SW480 (cell line): ENCODE measurements at places on chromosomes 6 and 20.

DNA sequence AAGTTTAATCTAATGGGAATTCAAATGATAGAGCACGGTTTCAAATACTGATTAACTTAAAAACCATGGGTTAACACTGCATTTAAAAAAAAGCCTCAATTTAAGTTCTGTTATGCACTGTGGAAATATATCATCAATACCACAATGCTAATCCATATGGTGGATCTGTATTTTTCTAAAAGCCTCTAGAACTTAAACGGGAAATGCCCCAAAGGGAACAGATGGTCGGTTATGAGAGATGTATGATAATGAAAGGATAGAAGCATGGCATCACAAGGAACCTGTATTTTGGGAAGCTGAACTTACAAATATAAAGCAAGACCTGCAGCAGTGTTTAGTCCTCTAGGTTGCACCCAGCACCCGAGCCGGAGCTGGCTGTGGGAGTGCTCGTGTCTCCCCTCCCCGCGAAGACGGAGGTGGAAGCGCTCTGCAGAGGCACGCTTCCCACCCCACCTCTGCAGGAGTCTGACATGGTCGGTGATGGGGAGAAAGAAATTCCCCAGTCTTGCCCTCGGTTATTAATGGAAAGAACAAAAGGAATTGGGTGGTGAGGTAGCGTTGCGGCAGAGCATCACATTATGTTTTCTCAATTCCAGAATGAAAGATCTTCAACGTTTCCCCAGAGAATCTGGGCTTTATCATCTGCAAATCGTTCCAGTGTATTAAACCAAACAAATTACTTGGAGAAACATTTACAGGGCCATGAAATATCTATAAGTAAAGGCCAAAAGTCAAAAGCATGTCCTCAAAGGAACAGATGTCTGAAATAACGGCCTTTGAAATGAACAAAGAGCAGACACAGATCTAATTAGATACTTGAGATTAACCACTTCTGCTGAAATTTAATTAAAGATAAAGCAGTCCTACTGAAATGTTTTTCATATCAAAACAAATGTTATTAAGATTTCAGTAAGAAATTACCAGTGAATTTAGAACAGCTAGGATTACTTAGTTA is 103.1 kb upstream of the POPDC3 start:
- DNase-seq = no peak

GRCh38 chr6:165906736-165907135 is 243.7 kb upstream of the PDE10A start:
- DNase-seq = no peak

- DNase-seq = no peak
Measured at GRCh38 chr6:112563368-112563767, 216.2 kb downstream of the RFPL4B start.

DNA sequence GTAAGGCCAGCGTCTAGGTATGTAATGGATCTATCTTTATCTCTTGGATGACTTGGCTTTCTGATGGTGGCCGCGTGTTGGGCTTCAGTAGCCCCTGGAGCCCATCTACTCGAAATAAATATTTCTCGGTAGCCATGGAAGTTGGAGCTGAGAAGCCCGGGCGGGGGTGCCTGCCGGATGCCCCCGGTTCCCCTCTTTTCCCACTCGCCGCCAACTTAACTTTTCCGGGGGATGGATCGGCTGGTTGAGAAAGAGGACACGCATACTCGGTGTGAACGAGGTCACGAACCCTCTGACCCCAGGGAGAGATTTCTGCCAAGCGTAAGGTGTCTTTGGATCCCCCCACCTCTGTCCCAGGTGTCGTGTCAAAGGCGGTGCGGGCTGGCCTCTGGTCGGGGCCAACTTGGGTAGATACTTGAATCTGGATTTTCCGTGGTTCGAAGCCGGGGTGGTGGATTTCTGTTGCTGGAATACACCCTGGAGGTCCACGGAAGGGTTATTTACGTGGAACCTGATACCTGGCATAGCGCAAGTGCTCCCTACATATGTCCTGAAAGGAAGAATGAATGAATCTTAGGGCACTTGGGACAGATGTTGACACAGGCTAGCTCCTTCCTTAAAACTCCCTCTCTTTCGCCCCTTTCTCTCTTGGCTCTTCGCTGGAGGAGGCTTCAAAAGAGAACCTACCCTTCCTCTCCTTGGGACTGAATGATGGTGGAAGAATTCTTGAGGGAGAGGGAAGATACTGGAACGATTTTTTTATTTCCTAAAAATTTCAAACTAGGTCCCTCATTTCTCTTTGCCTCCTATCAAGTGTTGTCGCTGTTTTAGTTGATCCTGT is 996 bp downstream of the DOK5 start:
- DNase-seq = no peak

DNA sequence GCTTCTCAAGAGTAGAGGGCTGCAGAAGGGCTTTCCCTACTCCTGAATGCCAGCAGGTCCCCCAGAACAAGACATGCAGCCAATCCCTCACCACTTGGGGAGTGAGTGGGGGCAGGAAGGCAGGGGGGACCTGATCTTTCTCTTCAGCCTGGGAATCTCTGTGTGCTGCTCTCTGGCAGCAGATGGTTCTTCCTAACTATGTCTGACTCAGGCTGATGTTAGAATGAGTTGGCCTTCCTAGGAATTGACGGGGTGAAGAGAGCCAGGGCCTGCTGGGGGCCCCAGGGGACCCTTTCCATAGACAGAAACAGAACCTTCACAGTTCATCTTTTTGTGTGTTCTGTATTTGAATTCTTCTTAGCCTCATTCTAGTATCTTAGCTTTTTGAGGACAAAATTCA is 29.0 kb upstream of the TCP11 start:
- no peak for DNase-seq

- no peak for DNase-seq
Measured at GRCh38 chr6:73564578-73565345, 43.9 kb upstream of the EEF1A1 start.

- DNase-seq = peak; percentile 47
Measured at GRCh38 chr6:147154454-147154853, 49.8 kb upstream of the STXBP5 start.

GRCh38 chr6:118507636-118508035 is 40.5 kb upstream of the PLN start:
- DNase-seq = no peak

DNA sequence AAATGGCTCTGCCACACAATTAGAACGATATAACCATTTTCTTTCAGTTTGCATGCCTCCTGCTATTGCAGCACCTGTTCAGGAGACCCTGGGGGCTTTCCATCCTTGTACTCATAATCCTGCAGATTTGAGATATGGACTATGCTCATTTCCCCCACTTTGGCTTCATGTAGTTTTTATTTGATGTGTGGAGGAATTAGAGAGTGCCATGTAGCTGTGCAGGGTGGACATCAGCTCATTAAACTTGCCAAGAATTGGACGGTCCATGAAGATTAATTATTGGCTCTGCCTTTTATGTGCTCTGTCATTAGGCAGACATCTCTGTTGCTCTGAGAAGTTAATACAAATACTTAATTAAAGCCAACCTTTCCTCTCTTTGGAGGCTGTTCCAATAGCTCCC is 66.2 kb upstream of the CD83 start:
- DNase-seq = no peak

DNA sequence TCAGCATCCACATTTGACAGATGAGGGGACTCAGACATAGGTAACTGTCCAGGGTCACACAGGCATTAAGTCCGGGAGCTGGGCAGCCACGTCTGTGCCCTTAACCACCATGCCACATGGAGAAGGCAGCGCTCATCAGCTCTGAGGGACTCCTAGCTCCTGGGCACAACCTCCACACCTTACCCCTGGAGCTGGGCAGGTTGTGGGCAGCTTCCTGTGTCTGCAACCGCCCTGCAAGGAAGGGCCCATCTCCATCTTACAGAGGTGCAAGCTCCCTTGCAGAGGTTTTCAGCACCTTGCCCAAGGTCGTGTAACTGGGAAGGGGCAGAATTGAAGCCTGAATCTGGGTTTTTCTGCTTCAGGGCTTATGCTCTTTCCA is 7.9 kb downstream of the CCDC167 start:
- DNase-seq = no peak

DNA sequence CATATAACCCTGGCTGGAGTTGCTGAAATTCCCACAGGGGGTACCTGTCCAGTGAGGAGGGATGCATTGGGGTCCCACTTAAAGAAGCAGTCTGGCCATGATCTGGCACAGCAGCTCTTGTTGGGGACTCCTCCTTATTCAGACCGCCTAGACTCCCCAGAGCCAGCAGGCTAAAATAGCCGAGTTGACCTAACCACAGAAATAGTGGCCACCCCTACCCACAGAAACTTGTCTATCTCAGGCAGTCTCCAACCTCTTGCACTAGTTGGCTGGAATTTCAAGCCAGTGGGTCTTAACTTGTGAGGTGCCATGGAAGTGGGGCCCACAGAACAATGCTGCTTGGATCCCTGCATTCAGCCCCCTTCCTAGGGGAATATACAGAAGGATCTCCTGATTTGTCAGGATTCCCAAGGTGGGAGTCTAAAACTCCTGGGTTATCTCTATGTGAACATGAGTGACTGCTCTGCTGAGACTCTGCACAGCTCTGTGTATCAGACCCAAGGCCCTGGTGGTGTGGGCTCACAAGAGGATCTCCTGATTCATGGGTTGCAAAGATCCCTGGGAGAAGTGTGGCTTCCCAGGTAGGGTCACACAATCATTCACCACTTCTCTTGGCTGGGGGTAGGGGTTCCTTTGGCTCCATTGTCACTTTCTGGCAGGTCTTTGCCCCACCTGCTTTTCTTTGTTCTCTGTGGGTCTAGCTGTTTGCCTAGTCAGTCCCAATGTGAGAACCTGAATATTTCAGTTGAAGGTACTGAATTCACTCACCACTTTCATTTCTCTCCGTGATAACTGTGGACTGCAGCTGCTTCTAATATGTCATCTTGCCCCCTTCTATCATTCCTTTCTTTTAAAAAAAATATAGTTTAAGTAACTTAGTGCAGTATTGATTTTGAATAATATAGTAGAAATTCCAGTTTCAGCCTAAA is 65.5 kb upstream of the CLVS2 start:
- DNase-seq = no peak

DNA sequence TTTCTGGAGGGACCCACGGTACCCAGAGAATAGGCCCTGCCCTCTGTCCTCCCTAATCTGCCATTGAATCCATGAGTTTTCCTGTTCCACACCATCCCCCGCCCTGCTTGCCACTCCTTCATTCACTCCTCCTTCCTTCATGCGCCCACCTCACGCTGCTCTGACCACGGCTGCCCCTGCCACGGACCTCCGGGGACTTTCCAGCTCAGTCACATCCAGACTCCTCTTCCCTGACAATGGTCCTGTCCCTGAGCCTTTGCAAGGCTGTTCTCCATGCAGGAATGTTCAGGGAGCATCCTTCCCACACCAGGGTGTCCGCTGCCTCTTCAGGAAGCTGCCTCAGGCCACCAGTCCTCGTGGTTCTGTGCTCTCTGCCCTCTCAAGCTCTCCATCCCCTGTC is 25.9 kb downstream of the GLP1R start:
- no peak for DNase-seq

GRCh38 chr6:46116289-46116688 is 13.5 kb upstream of the ENPP4 start:
- no peak for DNase-seq

DNA sequence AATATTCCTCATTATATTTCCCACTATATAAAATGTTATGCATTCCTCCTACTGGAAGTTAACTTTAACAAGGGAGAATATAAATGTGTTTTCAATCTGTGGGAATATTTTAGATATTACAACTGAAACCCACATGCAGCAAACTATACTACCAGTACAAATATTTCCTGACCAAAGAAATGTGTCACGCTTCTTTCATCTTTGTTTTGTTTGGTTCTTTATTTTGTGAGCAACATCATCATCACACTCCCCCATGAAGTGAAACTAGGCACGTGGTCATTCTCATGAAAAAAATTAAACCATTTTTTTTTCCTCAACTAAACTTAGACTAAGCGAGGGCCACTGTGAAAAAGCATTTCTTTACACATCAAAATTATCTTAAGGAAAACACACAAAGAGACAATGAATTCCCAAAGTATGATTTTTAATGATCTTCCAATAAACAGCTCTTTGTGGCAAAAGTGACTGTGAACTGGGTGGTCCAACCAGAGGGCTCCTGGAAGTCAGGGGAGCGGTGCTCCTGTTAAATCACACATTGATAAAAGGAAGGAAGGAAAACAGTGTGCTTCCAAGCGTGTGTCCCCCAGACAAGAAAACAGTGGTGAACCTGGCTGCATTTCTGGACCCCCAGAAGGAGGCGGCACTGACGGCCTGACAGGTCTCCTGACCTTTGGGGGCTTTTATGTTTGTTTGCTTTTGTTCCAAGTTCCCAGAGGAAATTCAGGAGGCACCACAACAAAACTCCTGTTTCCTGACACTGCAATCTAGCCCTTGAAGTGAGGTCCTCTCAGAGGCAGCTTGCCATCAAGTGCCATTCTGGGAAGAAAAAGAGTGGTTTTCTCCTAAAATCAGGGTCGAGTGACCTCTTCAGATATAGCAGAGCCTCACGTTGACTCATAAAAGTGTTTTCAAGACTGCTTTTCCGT is 166.8 kb upstream of the FOXQ1 start:
- peak; percentile 68 for DNase-seq

DNA sequence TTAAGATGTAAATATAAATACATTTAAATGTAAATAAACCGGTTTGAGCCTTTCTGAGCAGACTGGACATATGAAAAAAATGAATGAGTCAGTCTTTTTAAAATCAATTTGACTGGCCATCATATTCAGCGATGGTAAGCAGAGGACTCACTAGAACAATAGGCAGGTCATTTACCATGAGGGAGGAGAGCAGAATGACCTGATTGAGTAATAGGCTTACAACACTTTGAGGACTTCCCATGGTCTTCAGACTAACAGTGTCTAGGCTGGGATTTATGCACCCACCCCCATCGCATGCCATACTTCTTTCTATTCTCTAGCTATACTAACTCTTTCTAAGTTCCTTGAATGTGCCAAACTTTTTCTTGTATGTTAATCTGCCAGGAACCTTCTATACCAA is 241.9 kb upstream of the RAB32 start:
- DNase-seq = no peak

- DNase-seq = no peak
Measured at GRCh38 chr6:163904186-163904585, 489.7 kb downstream of the QKI start.

DNA sequence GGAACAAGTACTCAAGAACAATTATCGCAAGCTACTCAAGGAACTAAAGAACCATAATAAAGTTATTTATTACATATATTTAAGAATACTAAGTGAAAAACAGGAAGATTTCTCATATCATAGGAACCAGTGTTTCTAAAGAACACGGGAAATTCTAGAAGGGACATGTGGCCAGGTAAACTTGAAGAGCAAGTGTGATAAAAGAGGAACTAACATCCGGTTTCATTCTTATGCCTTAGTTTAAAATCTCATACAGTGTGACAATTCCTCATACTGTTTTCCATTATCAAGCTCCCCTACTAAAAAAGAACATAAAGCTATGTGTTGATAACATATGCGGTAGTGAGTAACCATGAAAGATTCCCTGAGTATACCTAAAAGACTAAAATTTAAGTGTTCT is 163.5 kb upstream of the SHLD1 start:
- DNase-seq = no peak

- peak; percentile 80 for DNase-seq
Measured at GRCh38 chr6:150417899-150418826, 49.4 kb downstream of the IYD start.

GRCh38 chr6:111691345-111692225 is 85.9 kb upstream of the TRAF3IP2 start:
- no peak for DNase-seq
